ENCODE measurements at places on chromosomes 11 and 22. TPM values are rescaled to one million over a fixed set of nuclear protein-coding genes. Genes with fewer than 3 reads are reported as not detected.

The OR8K3 gene
- not detected for total RNA-seq

The PEX16 gene
- 28.0 TPM for total RNA-seq

The CRYBB3 gene
- total RNA-seq = 1.0 TPM

The TNNI2 gene
- 0.55 TPM for total RNA-seq

The DDI1 gene
- total RNA-seq = not detected

The CRYBB2 gene
- 0.81 TPM for total RNA-seq

The TPH1 gene
- 0.50 TPM for total RNA-seq

The CCDC73 gene
- not detected for total RNA-seq

The FAM111B gene
- total RNA-seq = 13.8 TPM

The ZW10 gene
- 22.8 TPM for total RNA-seq

The EMID1 gene
- total RNA-seq = 18.9 TPM

The OR51I1 gene
- not detected for total RNA-seq

The PNPLA5 gene
- total RNA-seq = not detected

The KRTAP5-9 gene
- total RNA-seq = 0.26 TPM

The PRAME gene
- not detected for total RNA-seq

The APOA5 gene
- not detected for total RNA-seq

The SYCE3 gene
- not detected for total RNA-seq

The KIF18A gene
- total RNA-seq = 17.0 TPM

The MADD gene
- total RNA-seq = 63.8 TPM

The SF3A1 gene
- 165 TPM for total RNA-seq

The CDC42EP1 gene
- 52.6 TPM for total RNA-seq

The BACE1 gene
- 78.2 TPM for total RNA-seq

The CCDC87 gene
- total RNA-seq = 0.89 TPM

The YPEL1 gene
- 30.5 TPM for total RNA-seq

Data from progenitor cell of endocrine pancreas (in vitro differentiated cells).